ENCODE measurements at places on chromosomes 5 and 9.
A peak's percentile ranks its signal among the peaks of the same experiment; 100 is the strongest.

DNA sequence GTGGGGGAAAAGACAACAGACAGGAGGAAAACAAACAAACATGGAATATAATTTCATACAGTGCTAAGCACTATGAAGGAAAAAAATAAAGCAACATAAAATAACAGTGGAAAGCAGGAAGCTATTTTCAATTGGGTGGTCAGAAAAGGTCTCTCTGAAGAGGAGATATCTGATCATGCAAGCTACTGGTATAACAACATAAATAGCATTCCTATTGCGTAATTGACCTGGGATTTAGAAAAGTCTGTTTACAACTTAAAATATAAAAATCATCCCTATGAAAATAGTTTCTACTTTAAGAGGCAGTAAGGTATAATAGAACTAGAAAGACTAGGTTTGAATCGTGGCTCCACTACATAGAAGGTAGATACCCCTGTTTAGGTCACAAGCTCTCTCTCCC is 61.4 kb downstream of the FBXW11 start:
- DNase-seq: peak; percentile 76

DNA sequence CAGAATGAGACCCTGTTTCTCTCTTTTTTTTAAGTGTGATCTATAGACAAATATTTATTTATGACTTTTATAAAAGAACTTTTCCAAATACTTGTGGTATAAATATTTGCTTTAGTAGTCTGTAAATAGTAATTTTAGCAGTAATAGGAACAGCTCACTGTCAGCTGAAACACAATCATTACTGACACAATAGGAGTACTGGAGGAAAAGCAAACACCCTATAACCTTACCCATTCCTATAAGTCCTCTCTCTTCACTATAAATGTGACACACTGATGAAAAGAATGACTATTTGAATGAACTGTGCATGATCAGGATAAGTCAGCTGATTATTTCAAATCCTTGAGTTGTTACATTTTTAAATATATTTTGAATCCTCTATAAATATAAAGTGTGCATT is 72.4 kb downstream of the CDH12 start:
- DNase-seq: no peak

DNA sequence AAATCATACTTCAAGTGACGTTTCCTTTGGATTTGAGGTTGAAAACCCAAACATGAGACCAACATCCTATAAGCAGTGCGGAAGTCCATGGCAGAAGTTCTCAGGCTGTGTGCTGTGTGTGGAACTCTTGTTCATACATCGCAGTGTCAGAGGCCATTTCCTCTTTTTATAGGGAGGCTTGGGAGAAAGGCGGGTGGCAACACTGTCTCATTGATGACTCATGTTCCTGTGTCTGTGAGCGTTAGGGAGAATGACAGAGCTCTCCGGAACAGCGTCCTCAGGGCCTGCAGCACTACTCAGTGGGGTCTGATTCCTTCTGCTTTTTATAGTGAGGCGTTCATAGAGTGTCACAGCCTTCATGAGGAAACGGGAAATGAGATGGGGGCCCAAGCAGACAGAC is 98.8 kb upstream of the BASP1 start:
- DNase-seq: peak; percentile 96

DNA sequence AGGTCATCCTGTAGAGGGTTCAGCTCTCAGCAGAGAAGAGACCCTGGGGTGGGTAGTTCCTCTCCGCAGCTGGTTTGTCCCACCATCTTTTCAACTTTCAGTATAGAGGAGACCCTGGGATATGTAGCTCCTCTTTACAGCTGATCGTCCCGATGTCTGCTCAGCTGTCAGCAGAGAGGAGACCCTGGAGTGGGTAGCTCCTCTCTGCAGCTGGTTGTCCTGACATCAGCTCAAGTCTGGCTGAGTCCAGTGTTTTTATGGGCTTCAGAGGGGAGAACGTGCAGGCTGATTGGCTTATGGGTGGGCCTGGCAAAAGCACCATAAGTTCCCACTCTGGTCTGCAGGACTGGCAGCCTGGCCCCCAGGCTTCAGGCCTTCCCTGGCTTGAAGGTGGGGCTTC is 80.8 kb downstream of the NLN start:
- no peak for DNase-seq

- no peak for DNase-seq
These were observed 18.5 kb upstream of the SMIM32 start for GRCh38 chr5:136211282-136212040.

DNA sequence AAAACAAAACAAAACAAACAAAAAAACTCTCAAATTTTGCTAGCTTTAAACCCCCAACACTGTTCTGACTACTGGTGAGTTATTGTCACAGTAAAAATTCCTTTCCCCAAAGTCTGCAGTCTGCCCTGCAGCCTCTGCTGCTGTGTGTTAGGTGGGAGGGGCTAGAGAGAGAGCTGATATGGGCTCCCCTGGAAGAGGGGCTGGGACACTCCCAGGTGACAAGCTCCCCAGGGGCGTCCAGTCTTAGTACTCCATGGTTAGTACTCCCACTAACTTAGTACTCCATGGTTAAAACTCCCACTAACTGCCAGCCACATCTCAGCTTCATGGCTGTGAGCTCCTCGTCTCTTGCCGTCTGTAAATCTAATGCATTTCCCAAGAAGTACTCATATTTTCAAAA is 191.9 kb downstream of the FANCC start:
- DNase-seq: no peak

- DNase-seq: peak; percentile 58
These were observed 81.7 kb upstream of the ZBTB43 start for GRCh38 chr9:126722922-126723806.

- no peak for DNase-seq
These were observed 221.1 kb downstream of the COMMD10 start for GRCh38 chr5:116305899-116306298.

DNA sequence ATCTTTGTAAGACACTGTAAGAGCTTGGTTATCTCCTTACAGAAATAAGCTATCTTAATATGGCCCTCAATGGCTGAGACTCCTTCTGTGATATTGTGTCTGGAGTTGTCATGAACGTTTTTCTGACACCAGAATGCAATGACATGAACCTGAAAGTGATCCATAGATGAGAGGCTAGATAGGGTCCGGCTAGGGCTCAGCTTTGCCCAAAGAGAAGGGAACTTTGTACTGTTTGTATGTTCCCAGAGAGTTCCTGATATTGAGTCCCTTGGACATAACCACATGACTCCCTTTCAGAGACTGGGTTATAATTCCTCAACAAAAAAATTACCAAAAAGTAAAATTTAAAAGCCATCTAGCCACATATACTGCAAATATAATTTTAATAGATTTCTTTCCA is 575.8 kb upstream of the CLINT1 start:
- no peak for DNase-seq

DNA sequence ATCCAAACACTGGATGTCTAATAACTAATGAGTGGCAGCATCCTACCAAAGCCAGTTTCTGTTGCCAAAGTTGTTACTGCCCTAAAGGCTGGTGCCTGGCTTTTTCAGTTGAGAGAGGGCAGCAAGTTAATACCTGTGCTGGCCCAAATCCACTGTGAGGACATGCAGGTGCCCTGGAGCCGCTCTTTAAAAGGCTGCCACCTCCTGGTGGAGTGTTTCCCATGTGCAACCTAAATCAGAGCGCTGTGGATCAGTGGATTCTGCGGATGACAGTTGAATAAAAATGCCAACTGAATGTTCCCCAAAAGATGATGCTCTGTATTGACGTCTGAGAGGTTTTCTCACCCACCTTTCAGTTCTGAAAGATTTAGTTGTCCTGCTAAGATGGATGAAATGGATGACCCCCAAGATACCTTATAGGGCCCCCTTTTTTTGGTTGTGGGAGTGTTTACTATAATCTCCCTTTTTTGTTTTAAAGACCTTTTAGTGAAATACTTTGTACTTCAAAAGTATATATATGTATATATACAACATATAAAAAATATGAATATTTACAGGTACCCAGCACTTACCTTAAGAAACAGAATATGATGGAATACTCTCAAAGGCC is 146.4 kb downstream of the EGFLAM start:
- DNase-seq: no peak

DNA sequence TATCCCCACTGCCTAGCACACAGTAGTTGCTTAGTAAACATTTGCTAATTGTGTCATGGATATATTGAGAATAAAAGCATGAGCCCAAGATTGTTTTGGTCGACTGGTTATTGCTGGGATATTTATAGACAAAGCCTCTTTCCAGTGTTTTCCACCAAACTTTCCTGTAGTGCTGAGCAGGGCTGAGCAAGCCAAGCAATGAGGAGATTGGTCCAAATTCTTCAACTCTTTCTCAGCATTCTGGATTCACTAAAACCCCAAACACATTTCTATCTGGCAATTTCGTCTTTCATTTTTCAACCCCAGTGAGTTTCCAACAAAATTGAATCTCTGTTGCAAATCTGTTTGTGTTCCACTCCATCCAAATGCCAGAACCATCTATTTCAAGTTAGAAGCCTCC is 31.9 kb upstream of the TARS1 start:
- DNase-seq: no peak

DNA sequence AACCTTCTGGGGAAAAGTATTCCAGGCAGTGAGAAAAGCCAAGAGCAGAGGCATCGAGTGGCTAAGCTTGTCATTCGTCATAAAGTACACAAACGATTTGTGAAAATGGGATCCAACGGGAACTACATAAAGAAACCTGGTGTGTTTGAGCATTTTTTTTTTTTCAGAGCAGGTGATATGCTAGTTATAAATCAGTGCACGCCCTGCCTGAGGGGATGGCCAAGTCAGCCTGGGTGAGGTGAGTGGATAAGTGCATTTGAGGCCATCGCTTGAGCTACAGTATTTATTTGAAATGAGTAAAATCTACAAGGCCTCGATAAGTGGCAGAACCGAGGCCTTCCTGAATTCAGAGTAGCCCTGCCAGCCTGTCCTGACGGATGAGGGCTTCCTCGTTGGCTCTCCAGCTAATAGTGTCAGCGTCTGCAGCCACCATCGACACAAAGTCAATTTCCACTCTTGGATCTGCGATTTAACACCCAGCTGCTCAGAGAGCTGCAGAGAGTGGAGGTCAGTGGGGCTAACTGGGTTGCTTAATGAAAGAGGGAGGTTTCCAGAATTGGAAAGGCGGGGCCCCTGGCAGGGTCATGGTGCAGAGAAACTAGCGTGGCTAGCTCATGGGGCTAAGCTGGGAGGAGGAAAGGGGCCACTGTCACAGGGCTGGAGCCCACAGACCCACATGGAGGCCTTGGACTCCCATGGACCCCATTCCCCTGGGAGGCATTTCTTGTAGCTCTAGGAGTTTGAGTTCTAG is 27.3 kb downstream of the PPARGC1B start:
- DNase-seq: no peak

DNA sequence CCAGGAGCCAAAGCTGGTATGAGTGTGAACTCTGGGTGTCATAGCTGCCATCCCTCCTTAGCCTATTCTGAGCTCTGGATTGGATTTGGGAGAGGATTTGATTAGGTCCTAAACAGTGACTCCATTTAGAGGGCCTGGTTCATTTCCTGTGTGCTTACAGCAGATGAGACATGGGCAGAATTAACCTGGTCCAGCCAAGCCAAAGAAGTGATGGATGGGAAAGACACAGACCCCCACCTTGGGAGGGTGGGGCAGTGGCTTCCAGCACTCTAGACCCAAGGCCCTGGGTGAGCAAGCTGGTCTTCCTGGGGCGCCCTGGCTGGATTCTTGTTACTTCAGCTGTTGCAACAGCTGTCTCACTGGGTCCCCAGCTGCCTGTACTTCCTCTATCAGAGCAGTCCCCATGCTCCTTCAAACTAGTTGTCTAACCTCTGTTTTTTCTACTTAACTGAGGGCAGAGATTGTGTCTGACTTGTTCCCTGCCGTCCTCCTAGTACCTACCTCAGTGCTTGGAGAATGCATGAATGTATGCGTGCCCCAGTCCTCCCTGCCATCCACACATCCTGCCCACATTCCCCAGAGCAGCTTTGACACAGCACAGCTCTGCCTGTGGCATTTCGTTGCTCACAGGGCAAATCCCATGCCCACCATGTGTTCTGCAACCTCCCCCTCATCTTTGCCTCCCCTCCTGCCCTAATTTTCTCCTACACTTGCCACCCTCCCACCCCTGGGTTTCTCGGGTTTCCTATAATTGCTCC is 115.9 kb downstream of the RGS3 start:
- peak; percentile 58 for DNase-seq

- no peak for DNase-seq
These were observed 16.6 kb downstream of the WWC1 start for GRCh38 chr5:168307925-168308584.

DNA sequence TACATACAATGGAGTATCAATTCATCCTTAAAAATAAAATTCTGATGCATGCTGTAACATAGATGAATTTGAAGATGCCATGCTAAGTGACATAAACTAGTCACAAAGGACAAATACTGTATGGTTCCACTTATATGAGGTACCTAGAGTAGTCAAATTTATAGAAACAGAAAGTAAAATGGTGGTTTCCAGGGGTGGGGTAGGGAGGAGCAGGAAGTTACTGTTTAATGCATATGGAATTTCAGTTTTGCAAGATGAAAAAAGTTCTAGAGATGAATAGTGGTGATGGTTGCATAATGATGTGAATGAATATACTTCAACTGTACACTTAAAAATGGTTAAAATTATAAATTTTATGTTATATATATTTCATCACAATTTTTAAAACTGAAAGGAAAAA is 57.3 kb upstream of the FNIP1 start:
- peak; percentile 60 for DNase-seq

DNA sequence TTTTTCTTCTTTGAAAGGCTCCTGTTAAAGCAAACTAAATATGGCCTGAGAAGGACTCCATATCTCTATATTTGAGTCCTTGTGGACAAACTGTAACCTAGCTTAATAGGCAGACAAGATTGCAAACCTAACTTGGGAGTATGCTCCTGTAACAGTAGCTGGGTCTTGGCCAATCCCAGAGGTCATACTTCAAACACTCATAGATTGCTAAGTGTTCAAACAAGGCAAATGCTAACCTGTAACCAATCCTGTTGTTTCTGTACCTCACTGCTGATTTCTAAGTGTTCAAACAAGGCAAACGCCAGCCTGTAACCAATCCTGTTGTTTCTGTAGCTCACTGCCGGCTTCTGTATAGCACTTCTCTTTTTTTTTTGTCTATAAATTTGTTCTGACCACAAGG is 50.6 kb upstream of the CLK4 start:
- DNase-seq: peak; percentile 57

GRCh38 chr9:136016572-136017288 is 55.6 kb upstream of the UBAC1 start:
- DNase-seq: no peak

- DNase-seq: no peak
These were observed 2.0 kb downstream of the ATP6V0E1 start for GRCh38 chr5:172985596-172985995.

GRCh38 chr9:114900942-114901802 is 29.2 kb downstream of the TNFSF8 start:
- peak; percentile 63 for DNase-seq

DNA sequence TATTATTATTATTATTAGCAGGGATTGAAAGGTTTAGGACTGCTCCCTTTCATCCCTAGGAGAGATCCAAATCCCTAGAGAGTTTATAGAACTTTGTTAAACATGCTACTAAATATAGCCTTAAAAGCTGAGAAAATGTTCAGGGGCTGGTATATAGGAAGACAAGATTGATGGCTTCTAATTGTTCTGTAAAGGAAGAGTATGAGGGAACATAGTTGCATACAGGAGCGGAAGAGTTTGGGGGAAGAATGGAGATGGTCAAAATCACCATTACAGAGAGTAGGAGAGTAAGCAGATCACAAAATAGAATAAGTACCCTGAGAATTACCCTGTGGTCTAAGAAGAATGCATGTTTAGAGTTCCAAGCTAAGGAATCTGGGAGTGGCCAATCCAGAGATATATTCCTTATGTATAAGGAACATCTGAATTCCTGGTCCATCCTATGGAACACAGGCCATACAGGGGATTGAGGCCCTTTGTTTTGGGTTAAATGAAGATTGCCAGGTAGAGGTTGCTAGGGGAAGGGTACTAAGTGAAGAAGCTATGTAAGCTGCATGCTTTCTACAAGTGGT is 158.0 kb upstream of the APC start:
- DNase-seq: no peak

Measured in iris pigment epithelial cell (primary cell).